ENCODE measurements at places on chromosomes 12 and 14.

- no peak for DNase-seq
These were observed 193.9 kb downstream of the BCAT1 start for GRCh38 chr12:24754690-24755638.

- no peak for DNase-seq
These were observed 420 bp upstream of the OTUB2 start for GRCh38 chr14:94025720-94026119.

DNA sequence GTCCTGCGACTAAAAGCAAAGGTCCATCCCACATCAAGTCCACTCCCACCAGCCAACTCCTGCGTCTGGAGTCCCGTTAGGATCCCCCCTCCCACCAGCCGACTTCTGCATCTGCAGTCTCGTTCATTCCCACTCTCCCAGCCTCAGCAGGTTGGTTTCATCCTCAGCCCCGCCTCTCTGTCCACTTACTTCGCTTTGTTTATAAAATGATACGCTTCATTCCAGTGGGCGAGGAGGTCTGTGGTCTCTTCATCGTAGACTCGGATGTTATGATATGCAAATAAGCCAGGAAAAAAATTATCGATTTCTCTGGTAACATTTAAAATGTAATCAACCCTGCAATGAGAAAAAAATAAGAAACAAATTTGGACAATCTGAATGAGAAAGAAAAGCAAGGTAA, 56.8 kb downstream of the SSH1 start:
- no peak for DNase-seq

GRCh38 chr12:94305130-94305957, 154.3 kb downstream of the CEP83 start:
- no peak for DNase-seq

DNA sequence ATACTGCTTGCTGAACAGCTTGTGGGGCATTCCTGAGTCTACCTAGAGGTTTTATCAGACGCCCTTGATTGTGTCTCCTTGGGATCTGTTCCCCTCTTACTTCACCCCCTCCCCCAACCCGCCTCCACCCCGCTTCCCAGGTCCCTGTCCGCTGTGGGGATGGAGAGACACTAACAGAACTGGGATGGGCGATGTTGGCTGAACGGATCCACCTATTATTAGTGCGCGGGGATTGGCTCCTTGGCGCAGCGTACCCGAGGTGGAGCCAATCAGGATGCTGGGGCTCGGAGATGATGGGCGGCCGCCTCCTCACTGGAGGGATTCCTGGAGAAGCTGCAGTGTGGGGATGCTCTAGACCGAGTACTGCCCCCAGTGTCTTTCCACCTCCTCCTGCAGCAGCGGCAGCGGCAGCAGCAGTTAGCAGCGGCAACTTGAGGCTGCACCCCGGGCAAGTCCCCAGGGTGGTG, at the start of gene SYT1:
SYT1 (plus strand) TSS at position 372 of the 467 bp plus-strand sequence.
- DNase-seq: peak; percentile 45

DNA sequence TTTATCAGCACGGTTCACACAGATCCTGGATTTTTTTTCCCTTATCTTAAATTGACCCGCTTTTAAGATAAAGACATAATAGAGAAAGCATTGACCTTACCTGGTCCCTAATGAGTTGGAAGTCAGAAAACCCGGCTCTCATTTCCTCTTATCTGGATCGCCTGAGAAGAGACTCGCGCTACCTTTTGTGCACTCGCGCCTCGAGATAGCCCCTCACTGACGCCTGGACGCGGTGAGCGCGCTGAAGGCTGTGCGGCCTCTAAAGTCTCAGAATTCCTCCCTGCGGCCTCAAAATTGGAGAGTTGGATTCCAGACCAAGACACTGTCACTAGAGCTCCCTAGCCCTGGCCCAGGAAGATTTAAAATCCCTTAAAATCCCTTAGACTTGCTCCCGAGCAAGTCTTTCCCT, 7.0 kb downstream of the NKX2-1 start:
- no peak for DNase-seq

DNA sequence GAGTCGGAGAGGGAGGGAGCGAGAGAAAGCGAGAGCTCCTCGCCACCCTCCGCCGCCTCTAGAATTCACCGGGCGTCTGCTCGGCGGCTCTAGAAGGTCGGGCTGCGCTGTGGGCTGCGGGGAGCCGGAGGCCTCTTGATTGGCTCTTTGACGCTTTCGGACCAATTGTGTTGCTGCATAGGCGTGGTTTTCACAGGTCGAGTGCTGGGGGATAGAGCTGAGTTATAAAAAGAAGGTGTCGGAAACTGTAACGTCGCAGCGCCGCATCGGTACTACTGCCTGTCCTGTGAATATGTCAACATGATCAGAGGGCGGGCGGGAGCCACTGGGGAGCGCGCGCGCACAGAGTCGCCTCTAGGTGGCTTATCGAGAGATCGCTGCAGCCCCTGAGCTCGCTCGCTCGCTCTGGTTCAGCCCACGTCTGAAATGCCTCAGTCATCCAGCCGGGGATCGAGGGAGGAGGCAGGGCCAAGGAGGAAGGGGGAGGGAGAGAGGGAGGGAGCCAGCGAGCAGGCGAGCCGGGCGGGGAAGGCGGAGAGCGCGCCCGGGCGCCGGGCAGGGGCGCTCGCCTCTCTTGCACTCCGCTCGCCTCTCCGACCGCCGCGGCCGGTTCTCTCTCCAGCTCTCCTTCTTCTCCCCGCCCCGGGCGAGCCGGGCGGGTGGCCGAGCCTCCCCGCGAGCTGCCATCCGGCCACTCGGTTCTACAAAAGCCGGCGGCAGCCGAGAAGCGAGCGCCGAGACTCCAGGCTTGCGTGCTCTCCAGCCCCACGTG, at the start of gene TBX3:
TBX3 (minus strand) TSS at position 78 of the 772 bp plus-strand sequence. CDS start 975 bp downstream, outside the sequence.
- peak; percentile 85 for DNase-seq

GRCh38 chr12:64796205-64796845, 28.1 kb upstream of the TBC1D30 start:
- no peak for DNase-seq

DNA sequence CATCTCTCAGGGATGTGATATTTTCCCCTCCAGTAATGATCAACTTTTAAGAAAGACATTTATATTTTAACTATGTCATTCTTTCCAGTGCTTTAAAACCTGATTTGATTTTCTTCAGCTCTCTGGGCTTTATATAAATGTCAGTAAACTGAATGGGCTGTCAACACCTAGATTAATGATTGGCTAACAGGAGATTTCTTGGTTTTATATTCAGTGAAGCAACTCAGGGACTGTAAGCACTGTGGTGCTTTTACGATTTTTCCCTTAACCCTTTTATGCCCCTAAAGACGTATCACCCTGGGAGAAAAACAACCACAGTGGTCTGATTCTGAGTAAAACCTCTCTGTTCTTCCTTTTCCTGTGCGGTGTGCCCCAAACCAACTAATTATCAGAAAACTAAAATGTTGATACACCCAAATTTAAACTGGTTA, 38.0 kb downstream of the PTGER2 start:
- no peak for DNase-seq

GRCh38 chr12:2125651-2126522, 73.1 kb downstream of the CACNA1C start:
- DNase-seq: no peak

DNA sequence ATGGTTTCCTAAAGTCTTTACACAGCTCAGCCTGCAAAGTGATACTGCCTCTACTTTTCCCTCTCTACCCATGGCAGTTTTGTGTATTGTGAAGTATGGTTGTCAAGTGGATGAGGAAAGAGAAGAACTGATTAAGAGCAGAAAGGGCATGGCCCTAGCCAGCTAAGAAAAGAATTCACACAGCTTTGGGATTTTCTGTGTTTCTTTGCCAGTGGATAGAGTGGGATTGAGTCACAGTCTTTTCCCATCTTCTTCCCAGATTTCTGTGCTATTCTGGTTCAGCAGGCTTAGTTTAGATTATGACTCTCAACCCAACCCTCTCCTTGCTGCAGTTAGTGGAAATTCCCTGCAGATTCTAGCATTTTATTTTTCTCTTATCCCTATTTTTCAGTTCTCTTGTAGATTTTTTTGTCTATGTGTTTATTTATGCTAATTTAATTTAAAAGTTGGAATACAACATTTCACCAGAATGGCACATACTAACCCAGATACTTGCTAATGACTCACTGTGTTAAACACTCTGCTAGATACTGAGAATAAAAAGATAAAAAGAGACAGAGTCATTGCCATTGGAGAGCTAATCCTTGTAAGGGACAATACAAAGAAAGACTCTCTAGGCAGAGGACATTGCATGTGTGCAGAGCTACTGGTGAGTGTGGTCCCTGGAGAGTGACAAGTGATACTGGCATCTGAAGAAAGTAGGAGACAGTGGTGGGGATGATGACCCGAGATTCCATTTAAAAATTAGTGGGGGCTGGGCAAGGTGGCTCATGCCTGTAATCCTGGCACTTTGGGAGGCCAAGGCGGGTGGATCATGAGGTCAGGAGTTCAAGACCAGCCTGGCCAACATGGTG, 106.3 kb downstream of the ST8SIA1 start:
- no peak for DNase-seq

- DNase-seq: no peak
These were observed 11.2 kb upstream of the LRP1-AS start for GRCh38 chr12:57158665-57159064.

- DNase-seq: peak; percentile 52
These were observed 646 bp downstream of the FBLN5 start for GRCh38 chr14:91946622-91947474.

- no peak for DNase-seq
These were observed 13.5 kb upstream of the SLC15A5 start for GRCh38 chr12:16291032-16291431.

DNA sequence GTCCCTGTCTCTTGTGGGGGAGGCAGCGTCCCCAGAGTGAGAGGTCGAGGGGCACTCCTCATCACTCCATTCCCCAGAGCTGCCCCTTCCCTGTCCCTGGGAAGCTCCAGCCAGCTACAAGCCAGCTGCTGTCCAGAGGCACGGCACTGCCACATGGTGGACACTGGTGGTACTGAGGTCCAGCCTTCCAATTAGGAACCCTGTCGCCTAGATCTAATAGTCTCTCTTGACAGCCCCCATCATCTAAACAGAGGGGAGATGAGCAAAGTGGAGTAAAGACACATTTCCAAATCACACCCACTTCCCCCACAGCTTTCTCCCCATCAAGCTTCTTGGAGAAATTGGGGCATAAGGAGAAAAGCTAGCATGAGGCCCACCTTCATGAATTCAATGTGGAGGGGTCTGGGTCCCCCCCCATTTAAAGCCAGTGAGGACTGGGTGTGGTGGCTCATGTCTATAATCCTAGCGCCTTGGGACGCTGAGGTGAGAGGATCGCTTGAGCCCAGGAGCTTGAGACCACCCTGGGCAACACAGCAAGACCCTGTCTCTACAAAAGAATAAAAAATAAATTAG, 2.1 kb upstream of the INHBE start:
- peak; percentile 83 for DNase-seq

DNA sequence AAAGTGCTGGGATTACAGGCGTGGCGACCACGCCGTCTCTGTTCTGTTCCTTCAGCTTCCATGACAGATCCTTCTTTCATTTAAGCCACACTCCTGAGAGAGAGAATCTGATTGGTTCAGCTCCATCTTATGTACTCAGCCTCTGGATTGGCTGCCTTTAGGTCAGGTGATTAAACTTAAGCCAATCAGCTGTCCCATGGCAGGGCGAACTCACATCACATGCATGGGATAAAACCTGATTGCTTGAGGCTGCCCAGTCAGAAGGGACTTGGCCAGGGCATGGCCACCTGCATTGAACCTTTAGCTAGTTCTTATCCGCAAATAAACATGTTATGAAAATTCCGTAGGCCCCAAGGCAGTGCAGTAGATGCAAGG, 274.2 kb downstream of the SUDS3 start:
- DNase-seq: no peak

GRCh38 chr12:99436584-99436983, 211.0 kb upstream of the GARIN6 start:
- DNase-seq: no peak

- no peak for DNase-seq
These were observed 11.0 kb upstream of the LALBA start for GRCh38 chr12:48580831-48581230.

GRCh38 chr14:64465191-64465822, at the start of gene AKAP5:
TSS of gene AKAP5 (plus strand) at chr14:64465499. CDS start at chr14:64468395, 2,896 bp downstream.
- DNase-seq: peak; percentile 54

DNA sequence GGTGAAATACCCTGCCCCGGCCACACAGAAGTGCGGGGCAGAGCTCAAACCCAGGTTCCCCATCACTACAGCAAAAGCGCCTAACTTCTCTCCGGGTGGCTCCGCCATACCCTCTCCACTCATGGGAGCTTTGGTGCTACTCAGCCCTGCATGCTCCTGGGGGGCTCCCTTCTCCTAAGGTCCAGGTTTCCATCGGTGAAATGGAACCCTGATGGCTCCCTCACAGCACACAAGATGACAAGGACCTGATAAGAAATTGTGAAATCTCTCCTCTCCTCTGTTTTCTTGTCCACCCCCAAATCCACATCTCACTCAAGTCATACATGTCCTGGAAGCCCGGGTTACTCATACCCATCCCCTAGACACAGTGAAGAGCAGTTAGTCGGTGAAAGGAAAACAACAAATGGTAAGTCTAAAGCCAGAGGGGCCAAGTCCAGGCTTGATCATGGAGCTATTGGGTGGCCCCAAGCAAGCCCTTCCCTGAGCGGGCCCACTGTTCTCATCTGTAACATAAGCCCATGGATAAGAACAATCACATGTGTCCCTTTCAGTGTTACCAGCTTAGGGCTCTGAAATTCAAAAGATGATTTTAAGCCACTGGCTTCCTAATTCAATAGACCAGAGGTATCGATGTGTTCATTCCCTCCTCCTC, 317.5 kb downstream of the BCL11B start:
- no peak for DNase-seq

DNA sequence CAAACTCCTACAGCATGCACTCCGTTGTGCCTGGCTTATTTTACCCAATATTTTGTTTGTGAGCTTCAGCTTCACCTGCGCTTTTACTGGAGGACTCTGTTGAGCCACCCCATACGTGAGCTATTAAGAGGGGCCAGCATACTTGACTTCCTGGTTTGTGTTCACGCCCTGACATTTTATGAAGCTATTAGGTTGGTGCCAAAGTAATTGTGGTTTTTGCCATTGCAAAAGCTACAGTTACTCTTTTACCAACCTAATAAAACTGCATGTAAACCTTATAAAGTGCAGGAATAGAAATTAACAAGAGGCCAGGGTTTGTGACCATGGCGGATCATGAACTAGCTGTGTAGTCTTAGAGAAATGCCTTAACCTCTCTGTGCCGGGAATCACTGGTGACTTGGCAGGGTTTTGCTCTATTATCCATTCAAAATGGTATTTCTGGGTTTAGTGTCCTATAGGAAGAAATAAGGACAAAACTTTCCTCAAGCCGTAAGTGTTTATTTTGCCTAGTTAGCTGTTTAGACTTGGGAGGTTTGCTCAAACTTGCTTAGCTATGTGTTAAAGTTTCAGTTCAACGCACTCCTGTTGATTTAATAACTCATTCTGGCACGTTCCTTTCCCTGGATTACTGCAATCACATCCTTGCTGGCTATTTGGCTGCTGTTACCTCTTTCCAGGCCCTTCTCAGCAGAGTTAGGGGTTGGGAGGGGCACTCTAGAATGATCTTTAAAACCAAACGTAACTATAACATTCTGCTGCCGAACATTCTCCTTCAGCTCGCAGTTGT, 1027.6 kb downstream of the BCL11B start:
- DNase-seq: no peak

- no peak for DNase-seq
These were observed 1.5 kb downstream of the FKBP4 start for GRCh38 chr12:2796187-2796666.

All from lower lobe of right lung (tissue), 2 donors.